ENCODE measurements at places on chromosomes 4 and X.

DNA sequence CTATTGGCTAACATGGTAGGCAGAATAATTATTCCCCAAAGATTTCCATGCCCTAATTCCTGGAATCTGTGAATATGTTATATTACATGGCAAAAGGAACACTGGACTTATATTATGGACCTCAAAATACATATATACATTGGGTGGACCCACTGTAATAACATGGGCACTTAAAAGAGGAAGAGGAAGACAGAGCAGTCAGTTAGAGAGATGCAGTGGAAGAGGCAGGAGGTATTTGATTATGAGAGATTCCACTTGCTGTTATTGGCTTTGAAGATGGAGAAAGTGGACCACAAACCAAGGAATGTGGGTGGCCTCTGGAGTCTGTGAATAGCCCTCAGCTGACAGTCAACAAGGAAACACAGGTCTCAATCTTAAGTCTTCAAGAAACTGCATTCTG lies 14.0 kb upstream of the ART3 start:
- no peak for DNase-seq

DNA sequence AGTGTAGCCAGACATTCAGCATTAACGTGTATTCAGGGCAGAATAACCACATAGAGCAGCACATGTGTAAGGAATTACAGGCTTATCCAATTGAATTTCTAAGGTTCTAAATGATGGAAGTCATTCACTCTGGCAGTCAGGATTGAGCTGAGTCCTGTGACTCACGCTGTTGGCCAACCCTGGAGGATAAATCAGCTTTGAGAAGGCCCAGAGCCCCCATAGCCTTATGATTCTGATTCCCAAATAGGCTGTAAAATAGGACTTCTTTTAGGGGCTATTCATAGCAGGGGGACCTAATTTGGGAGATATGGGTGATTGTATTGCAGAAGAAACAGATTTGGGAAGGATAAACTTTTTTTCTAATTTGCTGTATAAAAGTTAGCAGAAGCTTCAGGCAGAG lies 8.1 kb upstream of the HPF1 start:
- DNase-seq = no peak

DNA sequence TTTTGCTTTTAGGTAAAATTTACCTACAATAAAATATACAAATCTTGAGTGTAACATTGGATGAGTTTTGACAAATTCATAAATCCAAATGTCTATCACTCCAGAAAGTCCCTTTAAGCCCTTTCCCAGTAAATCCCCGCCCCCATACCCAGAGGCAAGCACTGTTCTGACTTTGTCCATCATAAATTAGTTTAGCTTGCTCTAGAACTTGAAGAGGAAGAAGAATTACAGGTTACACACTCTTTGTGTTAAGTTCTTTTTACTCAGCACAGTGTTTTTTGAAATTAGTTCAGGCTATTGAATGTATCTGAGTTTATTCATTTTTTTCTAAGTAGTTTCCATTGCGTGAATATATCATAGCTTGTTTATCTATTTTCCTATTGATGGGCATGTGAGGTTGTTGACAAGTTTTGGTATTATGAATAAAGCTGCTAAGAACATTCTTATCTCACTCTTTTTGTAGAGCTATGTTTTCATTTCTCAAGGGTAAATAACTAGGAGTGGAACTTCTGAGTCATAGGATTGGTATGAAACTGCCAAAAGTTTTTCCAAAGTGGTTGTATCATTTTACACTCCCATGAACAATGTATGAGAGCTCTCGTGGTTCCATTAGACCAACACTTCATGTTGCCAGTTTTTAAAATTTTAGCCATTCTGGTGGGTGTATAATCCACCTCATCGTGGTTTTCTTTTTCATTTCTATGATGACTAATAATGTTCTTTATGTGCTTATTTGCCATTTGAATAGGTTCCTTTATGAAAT lies 22.4 kb upstream of the HPSE start:
- DNase-seq = no peak

DNA sequence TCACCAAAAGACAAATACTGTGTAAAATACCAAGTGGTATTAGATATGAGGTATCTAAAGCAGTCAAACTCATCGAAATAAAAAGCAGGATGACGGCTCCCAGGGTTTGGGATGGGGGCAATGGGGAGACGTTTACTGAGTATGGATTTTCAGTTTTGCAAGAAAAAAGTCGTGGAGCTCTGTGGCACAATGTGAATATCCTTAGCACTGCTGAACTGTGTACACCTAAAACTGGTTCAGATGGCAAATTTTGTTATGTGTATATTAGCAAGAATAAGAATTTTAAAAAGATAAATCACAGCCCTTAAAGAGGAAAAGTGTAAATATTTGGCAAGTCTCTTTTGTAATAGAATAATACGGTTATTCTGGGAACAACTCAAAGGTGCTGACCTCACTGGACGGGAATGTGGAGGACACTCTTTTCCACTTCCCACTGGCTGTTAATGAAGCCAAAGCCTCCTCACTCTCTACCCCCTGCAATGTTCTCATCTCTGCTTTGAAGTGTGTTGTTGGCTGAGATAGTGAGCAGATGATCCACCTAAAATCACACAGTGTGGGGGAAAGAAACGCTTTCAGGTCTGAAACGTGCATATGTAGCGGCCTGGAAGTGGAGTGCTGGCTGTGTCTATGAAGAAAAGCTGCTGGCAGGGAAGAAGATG lies 49.2 kb downstream of the SEL1L3 start:
- DNase-seq = no peak

DNA sequence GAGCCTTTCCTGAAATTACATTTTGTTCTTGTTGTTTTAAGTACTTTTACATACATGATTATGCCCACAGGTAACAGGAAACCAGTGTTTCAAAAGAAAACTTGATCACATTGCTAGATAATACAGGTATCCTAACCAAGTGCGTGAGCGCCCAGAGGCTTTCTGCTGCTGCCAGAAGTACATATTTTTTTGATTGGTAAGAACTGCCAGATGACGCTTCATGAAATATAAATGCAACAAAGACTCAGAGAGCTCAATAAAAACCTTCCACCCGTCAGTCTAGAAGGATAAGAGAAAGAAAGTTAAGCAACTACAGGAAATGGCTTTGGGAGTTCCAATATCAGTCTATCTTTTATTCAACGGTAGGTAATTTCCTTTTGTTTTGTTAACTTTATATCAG lies at the start of gene EPGN:
TSS of gene EPGN (plus strand) at position 256 of the 400 bp plus-strand sequence. CDS start at position 320, 64 bp downstream.
- no peak for DNase-seq

- DNase-seq = no peak
These were observed 55.4 kb upstream of the TRO start for GRCh38 chrX:54865208-54865607.

DNA sequence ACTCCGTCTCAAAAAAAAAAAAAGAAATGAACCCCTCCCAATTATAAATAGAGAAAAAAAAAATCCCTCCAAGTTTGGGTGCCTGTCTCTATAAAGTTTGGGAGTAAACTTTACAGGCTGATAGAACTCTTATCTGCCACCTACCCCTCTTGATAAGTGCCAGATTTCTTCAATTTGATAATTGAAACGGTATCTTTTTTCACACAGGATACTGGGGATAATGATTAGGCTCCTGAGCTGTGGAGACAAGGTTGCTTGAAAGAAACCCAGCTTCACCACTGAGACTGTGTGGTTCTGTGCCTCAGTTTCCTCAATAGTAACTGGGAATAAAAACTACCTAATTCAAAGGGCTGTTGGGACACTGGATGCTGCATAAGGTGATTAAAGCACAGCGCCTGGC lies 606 bp downstream of the EFHC2 start:
- DNase-seq = no peak

- DNase-seq = no peak
These were observed 205.4 kb downstream of the CFAP299 start for GRCh38 chr4:80540785-80541469.

- DNase-seq = no peak
These were observed 84.2 kb upstream of the EGFL6 start for GRCh38 chrX:13485167-13485566.

DNA sequence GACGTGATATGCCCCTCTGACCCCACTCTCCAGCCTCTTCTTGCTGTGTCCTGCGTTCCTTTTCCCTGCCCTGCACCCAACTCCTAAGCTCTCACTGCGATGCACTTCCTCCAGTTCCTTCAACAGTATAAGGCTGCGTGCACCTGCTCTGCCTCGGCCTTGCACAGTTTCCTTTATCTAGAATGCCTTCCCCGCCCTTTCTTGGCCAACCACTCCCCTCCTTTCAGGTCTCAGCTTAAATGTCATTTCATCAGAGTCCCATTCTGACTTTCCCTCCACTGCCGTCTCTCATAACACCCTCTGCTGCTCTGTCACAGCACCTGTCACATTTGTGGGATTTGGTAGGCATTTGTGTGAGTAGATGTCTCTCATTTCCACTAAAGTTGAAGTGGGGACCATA lies 58.4 kb upstream of the NEIL3 start:
- DNase-seq = peak; percentile 17

DNA sequence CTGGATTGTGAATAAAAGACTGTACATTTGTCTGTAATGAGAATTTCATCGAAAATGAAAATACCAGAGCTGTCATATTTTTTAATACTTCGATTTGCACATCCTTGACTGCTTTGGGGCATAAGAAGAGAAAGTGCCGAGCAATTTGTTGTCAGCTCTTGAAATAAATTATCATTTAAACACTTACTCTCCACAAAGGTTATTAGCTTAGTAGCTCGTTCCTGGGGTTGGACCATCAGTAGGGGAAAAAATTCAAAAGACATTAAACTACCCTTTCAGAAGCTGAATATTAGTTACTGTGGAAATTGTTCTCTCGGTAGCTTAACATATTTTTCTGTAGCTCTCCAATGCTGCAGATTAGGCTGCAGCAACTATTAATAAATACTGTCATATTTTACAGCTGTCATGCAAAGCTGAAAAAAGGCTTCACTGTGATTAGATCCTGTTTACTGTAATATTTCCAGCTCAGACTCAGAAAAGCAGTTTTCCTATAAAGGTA lies 76.9 kb downstream of the GRIA3 start:
- no peak for DNase-seq

DNA sequence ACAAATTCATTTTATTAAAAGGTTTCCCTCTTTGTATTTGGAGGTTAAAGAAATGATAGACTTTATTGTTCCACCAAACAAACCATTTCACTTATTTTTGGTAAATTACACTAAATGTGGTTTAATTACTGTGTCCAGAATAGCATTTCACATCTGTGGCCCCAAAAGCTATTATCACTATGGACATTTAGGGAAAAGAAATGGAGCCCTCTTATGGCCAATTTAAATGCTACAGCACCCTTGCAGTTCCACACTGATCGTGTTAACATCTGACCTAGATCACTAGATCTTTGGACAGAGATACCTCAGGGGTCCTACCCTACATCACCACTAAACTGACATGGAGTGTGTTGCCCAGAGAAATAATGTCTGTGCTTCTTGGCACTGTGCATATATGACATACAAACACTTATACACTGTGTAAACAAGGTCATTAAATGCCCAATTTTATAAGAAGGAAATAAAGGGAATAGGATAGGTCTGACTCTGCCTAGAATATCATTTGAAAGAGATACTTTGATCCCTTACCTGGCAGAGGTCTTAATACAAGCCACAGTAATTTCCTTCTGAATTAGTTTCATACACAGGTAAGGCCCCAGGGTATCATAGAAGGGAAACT lies 163.9 kb downstream of the KDR start:
- DNase-seq = no peak

DNA sequence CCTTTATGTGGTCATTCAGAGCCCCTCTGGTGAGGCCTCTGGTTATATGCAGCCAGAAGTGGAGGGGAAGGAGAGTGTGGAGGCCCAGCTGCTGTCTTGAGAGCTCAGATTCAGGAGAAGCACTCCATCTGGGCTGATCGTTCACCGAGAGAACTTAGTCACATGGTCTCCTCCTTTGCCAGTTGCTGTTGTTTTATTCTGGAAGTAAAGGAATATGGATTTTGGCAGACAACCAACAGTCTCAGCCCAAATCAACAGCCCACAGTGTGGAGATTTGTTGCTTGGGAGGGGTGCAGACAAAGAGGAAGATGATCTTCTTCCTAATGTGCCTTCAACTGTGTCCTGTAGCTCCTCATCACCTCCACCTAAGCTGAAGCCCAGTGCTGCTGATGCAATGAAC lies 355.4 kb downstream of the ANK2 start:
- no peak for DNase-seq

DNA sequence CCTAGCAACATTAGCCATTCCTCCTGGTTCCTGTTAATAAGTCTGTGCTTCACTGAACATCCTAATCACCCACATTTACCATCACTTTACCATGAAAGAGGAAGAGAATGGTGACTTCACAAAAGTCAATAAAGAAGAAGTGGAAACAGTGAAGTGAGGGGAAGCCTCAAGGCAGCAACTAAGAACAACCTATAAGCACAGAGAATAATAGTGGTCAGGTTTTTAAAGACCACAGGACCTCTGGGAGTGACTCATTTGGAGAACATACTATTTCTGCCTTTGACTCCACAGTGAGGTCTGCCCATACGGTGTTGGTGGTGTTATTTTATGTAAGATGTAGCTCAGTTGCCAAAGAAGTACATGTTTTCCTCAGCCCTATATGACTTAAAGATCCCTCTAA lies 86.0 kb upstream of the TET2 start:
- no peak for DNase-seq

GRCh38 chrX:18098763-18099162 lies 121.9 kb downstream of the BEND2 start:
- DNase-seq = no peak

DNA sequence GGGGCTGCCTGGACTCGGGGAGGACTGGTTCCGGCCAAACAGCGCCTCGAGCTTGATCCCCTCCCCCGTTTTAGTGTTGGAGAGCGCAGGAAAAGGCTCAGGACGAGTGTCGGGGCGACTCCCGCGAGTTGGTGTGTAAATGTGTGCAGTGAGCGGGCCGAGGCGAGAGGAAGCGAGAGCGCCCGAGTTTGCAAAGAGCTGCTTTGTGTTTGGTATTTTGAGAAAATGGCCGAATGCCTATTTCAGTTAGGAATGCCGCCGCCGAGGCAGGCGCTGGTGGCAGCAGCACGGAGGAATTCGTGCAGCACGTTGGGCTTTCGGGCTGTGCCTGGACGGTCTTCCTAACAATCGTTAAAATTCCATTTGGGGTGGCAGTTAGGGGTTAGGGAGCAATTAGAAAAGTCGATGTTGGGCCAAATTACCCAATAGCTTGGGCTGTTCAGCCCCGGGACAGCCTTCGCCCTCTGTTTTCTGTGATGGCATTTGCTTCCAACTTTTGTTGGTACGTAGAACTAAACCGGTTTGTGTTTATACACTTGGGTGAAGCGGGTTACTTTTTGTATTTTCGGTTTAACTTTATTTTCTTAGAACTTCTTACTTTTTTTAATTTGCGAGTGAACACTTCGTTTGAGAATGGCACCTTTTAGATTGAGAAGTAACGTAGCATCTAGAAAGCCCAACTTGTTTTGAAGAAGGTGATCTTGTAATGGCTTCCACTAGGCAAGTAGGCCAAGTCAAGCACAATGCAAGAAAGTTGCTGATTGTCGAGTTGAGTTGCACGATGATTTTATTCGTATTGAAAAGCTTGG lies 1.6 kb downstream of the REST start:
- DNase-seq = peak; percentile 6

DNA sequence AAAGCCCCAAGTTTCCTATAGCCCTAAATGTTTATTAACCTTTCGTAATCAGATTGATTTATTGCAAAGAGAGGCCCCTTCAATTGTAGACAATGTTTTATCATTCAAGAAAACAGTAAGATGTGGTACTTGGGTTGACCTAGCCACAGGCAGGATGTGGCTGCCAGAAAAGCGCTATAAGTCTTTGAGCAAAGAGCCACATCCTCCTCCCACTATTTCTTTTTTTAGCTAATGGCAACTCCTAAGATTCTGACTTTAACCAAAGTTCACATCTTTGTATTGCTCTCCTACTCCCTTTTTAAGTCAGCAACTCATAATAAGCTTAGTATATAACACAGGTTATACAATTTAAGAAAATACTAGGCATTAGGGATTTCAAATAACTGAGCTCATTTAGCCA lies 70.7 kb upstream of the PPP3CA start:
- DNase-seq = no peak

All from large intestine (tissue), 12 donors.